ENCODE measurements at places on chromosomes 6 and 20.

DNA sequence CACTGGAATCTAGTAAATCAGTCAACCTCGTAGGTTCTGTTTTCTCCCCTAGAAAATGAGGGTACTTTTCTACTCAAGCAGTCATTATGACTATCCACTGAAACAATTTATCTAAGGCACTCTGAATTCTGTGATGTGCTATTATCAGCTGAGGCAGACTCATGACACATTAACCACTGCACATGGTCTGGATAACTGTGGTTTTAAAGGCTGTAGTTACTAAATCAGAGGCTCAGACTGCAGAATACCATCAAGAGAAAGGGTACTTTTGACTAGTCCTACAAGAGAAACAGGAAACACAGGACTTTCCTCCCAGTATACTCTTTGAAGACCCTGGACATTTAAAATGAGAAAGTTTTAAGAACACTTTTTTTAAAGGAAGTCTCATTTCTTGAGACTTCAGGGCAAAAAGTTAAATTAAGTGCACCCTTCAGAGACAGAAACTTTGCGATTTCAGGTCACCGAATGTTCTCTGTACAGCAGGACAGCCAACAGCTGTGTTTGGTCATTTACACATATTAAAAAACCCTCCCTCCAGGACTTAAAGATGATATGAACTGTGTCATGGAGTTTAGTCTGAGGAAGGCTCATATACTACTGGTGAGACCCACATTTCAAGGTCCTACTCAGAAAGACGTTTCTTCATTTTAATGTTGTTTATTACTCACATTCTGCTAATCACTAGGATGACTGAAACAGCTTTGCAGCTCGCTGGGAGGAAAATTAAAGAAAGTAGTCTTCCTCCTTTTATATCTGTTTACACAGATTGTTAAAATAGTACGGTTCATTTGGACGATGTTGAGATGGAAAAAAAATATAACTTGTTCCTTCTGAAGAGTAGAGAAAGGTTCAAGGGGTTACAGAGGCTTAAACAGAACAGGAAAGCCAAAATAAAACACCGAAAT, 19.9 kb downstream of the ATXN1 start:
- DNase-seq: no peak

DNA sequence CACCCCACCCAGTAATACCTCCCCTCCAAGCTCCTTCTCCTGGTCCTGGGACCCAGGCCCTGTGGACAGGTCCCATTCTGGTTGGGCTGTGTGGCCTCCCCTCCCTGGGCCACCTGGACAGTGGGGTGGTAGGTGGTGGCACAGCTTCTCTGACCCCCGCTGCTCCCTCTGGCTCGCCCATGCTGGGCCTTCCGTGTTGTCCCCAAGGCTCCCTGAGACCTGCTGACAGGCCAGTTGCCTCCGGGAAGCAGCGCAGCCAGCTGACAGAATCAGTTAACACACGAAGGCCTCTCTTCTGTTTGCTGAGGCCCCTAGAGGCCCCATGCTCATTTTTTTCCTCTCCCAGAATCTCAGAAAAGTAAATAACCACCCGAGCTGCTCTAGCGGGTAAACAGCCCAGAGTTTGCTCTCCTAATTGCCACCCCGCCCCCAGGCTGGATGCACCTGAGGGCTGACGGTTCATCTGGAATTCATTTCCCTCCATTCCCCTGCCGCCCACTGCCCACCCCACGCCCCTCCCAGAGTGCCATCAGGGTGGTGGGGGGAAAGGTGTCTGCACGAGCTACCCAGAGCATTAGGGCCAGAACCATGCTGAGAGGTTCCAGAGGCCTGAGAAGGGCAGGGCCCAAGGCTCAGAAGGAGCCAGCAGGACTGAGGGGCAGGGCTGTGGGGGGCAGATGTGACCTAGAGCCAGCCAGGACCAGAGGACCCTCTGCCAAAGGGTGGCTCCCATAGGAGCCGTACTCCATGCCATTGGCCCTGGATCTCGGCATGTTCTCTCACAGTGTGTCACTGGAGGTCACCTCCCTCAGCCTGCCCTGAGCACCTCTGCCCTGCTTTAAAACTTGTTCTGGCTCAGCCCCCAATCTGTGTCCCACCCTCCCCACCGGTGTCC, 157.5 kb downstream of the GRM4 start:
- no peak for DNase-seq

GRCh38 chr6:163950159-163950558, 535.6 kb downstream of the QKI start:
- DNase-seq: no peak

DNA sequence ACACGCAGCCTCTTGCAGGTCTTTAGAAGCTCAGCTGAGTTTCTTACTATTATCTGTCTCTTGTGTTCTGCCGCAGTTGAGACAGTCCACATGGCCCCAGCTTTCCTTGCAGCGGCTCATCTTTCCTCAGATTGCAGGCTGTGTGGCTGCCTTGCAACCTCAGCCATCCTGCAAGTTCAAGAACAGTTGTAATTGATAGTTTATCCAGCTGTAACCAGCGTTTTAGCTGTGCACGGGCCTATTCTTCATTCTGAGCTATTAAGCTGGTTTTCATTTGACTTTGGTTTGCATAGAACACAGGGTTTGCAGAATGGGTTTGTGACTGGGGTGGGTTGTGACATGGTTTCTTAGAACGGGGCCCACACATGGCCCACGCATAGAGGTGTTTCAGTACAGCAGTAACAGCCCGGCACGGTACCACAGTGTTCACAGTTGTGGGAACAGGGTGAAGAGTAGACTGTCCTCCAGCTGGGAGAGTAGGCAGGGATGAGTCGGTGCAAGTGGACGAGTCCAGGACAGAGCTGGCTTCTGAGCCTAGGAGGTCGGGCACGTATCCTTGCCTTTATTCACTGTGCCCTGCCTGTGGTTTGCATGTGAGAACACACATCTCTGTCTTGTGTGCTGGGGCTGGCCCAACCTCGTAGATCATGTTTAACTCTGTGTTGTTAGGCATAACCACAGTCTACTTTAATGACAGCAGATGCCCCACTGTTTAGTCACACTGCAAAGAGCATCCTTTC, 89.2 kb downstream of the RPP40 start:
- no peak for DNase-seq

DNA sequence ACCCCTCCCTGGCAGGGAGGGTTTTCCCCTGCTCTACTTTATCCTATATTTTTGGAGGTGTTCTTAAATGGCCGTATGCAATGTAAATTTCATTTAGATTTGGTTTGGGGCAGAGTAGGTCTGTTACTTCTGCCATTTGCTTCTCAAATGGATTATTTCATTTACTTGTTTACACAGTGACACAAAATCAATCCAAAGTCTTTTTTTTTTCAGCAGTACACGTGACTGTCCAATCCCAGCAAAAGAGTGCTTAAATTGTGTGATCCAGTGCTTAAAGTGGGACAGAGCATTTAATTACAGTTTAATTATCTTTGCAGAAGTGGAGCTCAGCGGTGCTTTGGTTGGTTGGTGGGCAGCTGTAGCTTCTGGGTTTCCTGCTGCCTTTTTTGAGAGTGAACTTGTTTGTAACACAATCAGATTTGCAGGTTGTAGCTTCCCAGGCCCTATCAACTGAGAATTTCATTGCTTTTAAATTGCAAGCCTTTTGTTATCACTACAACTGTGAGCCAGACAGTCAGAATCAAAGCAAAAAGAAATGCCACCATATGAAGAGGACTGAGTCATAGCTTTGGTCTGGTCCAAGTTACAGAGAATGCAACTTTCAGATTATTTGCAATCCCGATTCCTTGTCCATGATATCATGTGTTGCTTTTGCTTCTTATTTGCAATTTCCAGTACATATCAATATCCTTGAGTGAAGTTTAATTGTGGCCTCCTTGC, 216.9 kb downstream of the DOK5 start:
- DNase-seq: no peak
